Upper lobe of left lung (tissue), 6 donors: ENCODE measurements at places on chromosomes 7 and 10. TPM values are rescaled to one million over a fixed set of nuclear protein-coding genes. Genes with fewer than 3 reads are reported as not detected.

DNA sequence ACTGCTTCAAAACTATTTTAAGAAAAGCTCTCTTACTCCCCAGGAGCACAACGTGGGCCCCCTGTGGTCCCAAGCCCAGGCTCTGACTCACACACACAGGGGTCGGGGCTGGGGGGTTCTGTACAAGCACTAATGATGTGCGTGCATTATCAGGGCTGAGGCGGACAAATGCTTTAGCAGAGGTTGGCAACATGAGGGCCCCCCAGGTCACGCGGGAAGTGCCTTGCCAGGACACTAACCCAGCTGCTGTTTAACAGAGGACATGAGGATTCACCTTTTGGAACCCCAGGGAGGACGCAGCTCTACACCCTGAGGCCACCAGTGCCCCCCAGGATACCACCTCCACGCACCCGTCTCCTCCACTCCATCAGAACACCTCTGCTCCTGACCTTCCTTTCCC is 342.8 kb downstream of the DNAJB6 start:
- peaks cover 4% of the 10 kb centered on the region for H3K4me1 ChIP-seq
- H3K27ac ChIP-seq = no peak overlapping the region
- no peak for DNase-seq
- H3K36me3 ChIP-seq = no peaks in the 10 kb centered on the region
- no peak overlapping the region for H3K4me3 ChIP-seq

Gene VWDE
- 1.1 TPM for total RNA-seq

- no peak overlapping the region for H3K4me3 ChIP-seq
- H3K27ac ChIP-seq = no peak overlapping the region
- H3K4me1 ChIP-seq = no peaks in the 10 kb centered on the region
- H3K36me3 ChIP-seq = no peaks in the 10 kb centered on the region
These were observed 19.6 kb downstream of the PCLO start for GRCh38 chr7:83143107-83143506.

Gene WIPF3
- total RNA-seq = 0.88 TPM

DNA sequence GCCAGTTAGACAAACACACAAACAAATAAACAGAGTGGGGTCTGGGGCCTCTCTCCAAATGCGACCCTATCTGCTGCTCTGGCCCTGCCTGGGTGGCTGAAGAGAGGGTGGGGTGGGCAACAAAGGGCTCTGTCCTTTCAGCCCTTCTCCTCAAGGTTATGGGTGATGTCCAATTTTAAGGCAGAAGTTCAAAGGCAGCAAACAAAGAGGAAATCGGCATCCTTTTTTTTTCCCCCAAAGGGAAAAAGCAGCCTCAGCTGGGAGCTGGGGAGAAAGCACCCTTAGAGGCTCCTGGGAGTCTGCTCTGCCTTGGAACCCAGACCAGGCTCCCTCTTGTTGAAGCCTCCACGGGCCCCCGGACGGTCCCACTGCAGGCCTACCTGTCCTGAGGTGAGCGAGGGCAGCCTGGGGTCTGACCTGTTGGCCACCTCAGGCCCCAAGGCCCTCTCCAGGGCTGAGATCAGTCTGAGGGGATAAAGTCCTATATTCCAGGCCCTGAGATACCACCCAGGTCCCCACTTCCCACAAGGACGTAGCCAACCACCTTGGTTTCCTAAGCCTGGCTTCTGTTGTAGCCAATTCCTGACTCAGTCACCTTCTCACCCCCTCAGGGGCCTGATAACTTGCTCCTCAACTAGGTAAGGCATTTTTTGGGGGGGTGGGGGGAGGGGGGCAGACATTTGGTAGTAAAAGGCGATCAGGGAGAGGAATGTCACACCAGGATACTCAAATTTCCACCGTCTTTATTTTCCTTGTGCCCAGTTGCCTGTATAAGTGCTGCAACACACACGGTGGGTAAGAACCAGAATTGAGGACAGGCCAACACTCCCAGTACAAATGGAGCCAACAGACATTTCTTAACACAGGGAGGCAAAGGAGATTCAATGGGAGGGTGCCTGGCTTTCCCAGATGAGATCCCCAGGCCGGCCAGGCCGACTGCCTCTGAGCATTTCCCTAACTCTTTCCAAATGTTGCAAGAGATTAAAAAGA is 4.3 kb downstream of the HOXA11 start:
- no peak overlapping the region for H3K4me3 ChIP-seq
- H3K27me3 ChIP-seq = peaks cover 80% of the 10 kb centered on the region
- H3K27ac ChIP-seq = no peak overlapping the region
- no peaks in the 10 kb centered on the region for H3K36me3 ChIP-seq
- peaks cover 26% of the 10 kb centered on the region for H3K4me1 ChIP-seq
- DNase-seq = peak; percentile 34

Gene TCERG1L
- total RNA-seq = not detected

Gene CALHM3
- 0.79 TPM for total RNA-seq

Gene EVX1
- not detected for total RNA-seq

DNA sequence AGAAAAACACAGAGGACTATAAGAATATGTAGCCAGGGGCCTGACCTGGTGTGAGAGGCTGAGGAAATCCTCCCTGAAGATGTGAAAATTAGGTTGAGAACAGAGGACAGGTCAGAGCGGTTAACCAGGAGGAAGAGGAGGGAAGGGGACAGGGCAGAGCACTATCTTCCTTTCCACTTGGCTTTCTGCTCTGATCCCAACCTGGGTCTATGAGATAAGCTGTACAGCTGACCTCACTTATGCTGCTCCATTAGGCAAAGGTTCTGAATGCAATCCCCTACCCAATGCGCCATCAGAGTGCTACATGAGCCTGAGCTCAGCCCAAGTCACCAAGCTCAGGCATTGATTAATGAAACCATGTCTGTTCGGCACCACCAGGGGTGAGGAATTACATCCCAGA is 10.5 kb downstream of the LIPA start:
- DNase-seq = no peak
- peaks cover 10% of the 10 kb centered on the region for H3K36me3 ChIP-seq

DNA sequence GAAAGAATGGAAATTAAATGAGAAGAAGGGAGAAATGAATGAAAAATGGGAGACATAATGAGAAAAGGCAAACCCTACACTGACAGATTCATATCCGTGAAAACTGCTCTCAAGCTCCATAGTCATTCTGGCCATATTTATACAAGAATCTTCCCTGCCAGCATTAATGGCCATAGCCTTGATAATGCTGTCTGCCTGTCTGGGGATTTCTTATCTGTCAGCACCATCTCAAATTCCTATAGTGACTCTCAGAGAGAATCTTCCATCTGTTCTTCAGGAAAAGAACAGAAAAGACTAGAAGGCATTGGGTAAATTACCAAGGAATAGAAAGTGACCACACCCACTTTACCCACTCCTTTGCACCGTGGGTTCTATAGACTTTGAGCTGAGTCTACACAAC is 295.9 kb downstream of the PLXNA4 start:
- no peak for DNase-seq
- no peaks in the 10 kb centered on the region for H3K27me3 ChIP-seq
- H3K27ac ChIP-seq = no peak overlapping the region
- no peaks in the 10 kb centered on the region for H3K36me3 ChIP-seq

Gene OLAH
- 2.4 TPM for total RNA-seq

Gene RSPH10B
- 0.20 TPM for total RNA-seq

Gene AASS
- 30.1 TPM for total RNA-seq

Gene VTI1A
- 29.8 TPM for total RNA-seq

DNA sequence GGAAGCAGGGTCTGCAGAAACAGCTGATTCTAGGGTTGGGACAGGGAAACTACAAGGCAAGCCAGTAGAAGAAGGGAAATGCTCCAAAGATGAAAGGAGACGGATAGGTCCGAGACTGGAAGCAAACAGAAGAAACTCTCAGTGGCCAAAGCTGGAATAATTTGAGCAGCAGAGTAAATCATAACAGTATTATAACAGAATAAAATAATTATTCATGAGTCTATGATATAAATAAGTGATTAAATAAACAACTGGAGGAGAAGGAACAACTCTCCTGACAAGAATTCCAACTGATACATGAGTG is 27.6 kb downstream of the EZH2 start:
- H3K27me3 ChIP-seq = no peaks in the 10 kb centered on the region
- H3K36me3 ChIP-seq = no peaks in the 10 kb centered on the region
- H3K4me3 ChIP-seq = no peak overlapping the region
- no peak overlapping the region for H3K27ac ChIP-seq
- DNase-seq = no peak

DNA sequence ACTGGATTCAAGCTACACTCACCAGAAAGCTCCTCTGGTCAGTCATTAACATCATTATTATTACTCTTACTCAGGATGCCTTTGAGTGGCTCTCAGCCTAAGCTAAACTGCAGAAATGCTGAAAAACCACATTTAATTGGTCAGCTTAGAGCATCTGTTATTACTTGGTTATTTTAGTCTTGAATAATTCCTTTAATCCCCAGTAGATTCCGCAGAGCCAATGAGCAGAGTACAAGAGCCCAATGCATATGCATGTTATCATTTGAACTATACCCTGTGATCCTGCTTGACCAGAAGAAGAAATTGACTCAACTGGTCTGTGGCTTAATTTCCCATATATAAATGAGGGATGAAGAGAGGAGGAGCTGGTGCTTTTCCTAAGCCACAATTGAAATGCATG is 417.6 kb upstream of the C7orf33 start:
- no peaks in the 10 kb centered on the region for H3K36me3 ChIP-seq
- no peaks in the 10 kb centered on the region for H3K27me3 ChIP-seq
- no peak for DNase-seq
- no peak overlapping the region for H3K27ac ChIP-seq

- DNase-seq = no peak
- H3K27me3 ChIP-seq = no peaks in the 10 kb centered on the region
These were observed 145.6 kb downstream of the ADAM12 start for GRCh38 chr10:126242397-126243260.

Gene CHN2
- 13.7 TPM for total RNA-seq

DNA sequence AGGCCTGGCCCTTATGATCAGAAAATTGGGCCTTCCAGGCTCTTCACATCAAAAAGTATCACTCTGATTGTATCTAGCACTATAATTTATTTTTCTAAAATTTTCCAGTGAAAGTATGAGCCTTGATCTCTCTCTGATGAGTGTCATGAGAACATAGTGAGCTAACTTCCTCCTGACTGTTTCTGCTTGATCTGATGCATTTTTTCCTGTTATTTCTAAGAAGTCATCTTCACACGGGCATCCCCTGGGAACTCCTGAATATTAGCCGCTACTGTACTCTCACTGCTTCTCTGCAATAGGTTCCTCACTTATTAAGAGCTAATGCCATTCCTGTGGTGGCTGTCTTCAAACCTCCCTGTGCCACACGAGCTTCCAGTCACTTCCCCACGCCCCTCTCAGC is 63.1 kb upstream of the ZPBP start:
- no peak for DNase-seq
- no peak overlapping the region for H3K4me3 ChIP-seq
- H3K27ac ChIP-seq = no peak overlapping the region
- H3K36me3 ChIP-seq = no peaks in the 10 kb centered on the region
- H3K4me1 ChIP-seq = no peaks in the 10 kb centered on the region
